IMR-90 (cell line): ENCODE measurements at places on chromosomes 7 and 10. TPM values are rescaled to one million over a fixed set of nuclear protein-coding genes. Genes with fewer than 3 reads are reported as not detected.

Gene C10orf67
- polyA plus RNA-seq, result 0.14 and 0.15 TPM in 2 replicates

Gene PLAC9
- polyA plus RNA-seq, result 12.2 and 15.6 TPM in 2 replicates

Gene HMX3
- not detected in 2 replicates for polyA plus RNA-seq

Gene VSTM4
- 2.1 and 2.4 TPM in 2 replicates for polyA plus RNA-seq

Gene PPP1R9A
- not detected in 2 replicates for polyA plus RNA-seq

Gene HABP2
- not detected in 2 replicates for polyA plus RNA-seq
